Stimulated activated CD8-positive, alpha-beta memory T cell treated with anti-CD3 and anti-CD28 coated beads, Interleukin-15, amount 100 ng/mL, for 4 hours (primary cell): ENCODE measurements at places on chromosomes 5 and 9.

DNA sequence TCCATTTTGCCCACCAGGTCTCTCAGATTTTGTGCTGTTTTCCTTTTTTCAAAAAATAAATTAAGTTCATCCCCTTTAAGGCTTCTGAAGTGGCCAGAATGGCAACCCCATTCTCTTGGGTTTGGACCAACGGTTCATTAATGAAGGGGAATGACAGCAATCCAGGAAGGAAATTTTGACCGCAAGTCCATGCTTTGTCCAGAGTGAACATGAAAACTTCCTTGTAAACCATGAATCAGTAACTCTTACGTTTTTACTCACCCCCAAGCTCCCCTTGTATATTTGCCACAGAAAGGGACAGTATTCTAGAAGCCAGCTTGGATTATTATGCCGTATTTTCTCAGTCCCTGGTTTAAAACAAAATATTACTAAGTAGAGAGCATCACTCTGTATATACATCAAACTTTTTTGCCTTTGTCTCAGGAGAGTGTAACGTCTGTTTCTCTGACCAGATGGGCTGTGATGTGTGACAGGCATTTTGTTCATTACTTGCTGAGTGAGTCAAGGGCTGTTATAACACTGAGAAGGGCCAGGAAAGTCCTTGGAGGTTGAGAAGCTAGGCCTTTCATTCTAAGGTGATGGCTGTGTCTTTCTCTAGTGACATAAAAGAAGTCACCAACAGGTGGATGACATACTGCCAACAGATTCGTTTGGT lies 148.2 kb downstream of the SMARCA2 start:
- DNase-seq = no peak

- DNase-seq = no peak
Observed at GRCh38 chr5:14356305-14356704, 213.2 kb downstream of the TRIO start.

- DNase-seq = no peak
Observed at GRCh38 chr5:50439221-50439620, 1.9 kb downstream of the EMB start.

GRCh38 chr9:93637886-93638285 lies 61.5 kb downstream of the PHF2 start:
- no peak for DNase-seq

DNA sequence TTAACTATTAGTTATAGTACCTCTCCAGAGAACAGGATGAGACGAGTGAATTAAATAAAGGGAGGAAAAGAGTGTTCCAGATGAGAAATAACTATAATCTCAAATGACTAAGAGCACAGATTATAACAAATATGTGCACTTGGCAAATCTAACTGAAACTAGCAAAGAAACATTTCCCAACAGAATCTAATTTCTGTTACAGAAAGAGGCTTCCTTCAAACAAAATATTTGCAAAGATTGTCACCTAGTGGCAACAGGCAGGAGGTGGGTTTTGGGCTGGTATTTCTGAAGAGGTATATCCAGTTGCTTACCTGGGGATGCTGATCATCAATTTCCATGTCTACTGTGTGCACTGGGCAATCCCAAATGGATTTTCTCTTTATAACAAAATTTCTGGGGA lies 5.6 kb upstream of the SPDL1 start:
- no peak for DNase-seq

DNA sequence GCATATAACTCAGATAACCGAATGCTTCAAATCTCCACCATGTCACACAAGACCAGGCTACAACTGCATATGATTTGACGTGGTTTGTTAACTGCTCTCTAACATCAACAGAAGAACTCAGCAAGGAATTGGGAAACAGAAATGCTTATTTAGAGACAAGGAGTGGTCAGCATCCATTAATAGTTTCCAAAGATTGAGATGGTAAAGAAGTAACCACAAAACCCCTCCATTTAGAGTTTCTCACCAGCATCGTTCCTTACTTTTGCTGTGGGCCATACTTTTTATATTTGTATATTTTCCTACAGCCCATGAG lies 25.2 kb downstream of the DPYSL3 start:
- no peak for DNase-seq
